ENCODE measurements at places on chromosomes 6 and 20.
A peak's percentile ranks its signal among the peaks of the same experiment; 100 is the strongest.

GRCh38 chr6:29955783-29956182, 13.5 kb downstream of the HLA-A start:
- DNase-seq = no peak

- DNase-seq = no peak
Observed at GRCh38 chr6:73521351-73521985, 636 bp upstream of the EEF1A1 start.

- DNase-seq = no peak
Observed at GRCh38 chr6:46734867-46735719, at the start of gene PLA2G7. Gene PLA2G7, minus strand, starts transcription at chr6:46735375. Its CDS starts 12,484 bp downstream, at chr6:46722891.

GRCh38 chr6:12297363-12298016, 7.3 kb downstream of the EDN1 start:
- no peak for DNase-seq

GRCh38 chr20:37786043-37786442, 92.2 kb downstream of the CTNNBL1 start:
- DNase-seq = no peak

DNA sequence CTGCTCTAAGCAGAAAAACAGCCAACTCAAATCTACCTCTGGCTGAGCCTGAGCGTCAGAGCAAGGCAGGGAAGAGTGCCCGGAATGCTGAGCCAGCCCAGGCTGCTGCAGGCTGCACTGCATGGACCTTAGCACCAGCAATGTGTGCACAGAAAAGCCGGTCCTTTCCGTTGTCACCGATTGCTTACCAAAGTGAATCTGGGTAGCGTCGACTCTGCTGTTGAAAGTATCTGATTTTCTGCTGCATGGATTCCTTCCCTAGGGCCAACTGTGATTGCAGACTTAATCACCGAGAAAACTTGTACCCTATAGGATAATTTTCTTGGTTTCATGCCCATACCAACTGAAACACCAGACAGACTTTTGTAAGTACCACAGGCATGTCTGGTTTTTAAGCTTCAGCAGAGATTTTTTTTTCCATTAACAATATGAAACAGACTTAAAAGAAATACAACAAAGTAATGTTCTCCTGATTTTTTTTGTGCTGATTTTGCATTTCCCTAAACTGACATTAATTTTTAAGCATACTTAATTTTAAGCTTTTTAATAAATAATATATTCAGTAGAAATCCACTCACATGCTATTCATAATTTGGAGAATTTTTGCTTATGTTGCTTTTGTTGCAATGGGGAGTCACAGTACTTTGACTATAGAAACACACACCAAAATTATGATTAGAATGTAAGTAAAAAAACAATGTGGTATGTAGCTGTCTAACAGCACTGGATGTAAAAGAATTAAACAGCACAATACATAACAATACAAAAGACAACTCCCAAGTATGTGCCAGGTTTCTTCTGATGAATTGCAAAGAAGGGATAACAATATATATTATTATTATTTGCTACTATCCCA, 218.0 kb downstream of the THBS2 start:
- no peak for DNase-seq

GRCh38 chr6:11179419-11180202, 52.9 kb downstream of the NEDD9 start:
- no peak for DNase-seq

DNA sequence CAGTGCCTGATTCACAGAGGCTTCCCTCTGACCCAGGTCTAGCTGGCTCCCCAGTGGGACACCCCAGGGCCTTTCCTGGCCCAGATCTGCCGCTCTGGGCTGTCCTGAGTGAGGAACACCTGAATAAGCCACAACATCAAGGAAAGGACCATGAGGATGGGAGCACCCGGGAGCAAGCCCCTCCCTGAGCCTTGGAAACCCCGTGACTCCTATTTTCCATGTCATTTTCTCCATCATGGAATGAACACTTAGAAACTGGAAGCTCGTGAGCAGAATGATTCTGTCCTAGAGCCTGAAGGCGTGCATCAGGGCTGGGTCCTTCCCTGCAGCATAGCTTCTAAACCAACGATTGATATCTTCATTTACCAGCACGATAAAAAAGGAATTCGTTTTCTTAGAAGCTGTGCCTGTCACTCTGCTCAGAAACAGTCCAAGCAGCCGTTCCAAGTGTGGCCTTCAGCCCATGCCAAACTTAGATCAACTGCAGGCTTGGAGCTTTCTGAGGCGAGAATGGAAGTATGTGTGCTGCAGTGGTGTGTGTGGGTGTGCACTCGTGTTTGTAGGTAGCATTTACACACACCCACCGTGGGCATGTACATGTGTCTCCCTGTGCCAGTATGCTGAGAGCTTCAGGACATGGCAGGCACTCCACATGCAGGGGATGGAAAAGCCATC, 83.2 kb upstream of the FOXC1 start:
- no peak for DNase-seq

- DNase-seq = no peak
Observed at GRCh38 chr6:163991321-163991720, 576.8 kb downstream of the QKI start.

DNA sequence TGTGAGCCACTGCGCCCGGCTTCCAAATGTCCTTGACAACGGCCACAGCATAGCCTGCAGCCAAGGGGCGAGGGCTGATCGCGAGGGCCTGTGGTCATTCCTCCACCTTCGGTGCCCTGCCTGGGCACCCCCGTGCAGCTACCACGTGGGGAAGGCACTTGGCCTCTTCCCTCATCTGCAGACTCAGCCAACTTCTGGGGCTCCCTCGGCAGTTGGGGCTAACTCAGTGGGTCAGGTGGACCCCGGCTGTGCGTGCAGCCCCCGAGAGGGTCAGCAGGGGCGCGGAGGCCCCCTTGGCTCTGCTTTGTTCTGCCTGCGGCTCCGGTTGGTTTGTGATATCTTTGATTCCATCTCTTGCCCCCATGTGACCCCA, 52.9 kb upstream of the BHLHE23 start:
- no peak for DNase-seq

DNA sequence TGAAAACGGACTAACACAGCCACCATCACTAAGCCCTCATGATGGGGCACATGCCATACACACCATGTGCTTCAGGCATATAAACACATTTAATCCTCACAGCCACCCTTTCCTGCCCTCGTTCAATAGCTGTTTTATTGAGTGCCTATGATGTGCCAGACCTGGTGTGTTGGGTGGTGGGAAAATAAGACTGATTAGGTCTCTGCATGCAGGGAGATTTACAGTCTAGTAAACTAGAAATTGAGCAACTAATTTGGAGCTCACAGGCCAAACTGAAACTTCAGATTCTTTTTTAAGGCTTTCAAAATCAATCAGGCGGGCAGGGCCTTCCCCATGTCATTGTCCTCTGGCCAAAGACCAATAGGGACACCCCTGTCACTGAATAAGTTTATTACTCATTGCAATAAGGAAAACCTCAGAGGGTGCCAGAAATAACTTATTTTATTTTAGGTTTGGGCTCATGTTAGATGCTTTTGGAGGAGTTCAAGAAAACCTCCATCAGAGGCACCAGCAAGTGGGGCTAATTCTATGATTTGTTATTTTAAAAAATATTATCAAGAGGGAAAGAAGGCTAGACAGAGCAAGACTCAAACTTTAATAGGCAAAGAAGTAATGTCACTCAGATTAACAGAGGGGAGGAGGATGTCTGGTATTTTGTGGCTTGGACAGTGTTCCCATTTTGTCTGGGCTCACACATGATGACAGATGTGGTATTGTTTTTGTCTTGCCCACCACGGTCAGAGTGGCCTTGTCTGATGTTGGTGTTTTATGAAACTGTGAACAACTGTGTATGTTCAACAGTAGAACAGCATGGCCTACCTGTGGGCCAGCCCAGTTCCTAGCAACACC, 12.0 kb downstream of the ZFP64 start:
- no peak for DNase-seq

DNA sequence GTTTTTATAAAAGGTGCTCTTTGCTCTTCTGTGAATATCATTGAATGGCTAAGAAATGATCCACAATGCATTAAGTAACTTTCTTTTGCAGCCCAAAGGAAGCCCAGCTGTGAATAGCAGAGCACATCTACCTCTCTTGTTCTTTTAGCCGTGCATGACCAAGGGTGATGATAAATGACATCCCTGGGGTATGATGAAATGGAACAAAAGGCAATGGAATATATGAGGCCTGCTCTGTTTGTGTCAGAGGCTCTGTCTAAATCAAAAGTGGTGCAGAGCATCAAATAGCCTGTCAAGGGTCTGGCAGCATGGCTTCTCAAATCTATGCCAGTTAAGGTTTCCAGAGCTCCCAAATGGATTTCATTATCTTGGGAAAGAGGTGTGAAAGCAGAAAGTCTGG, 362.6 kb upstream of the RNF217 start:
- DNase-seq = no peak

GRCh38 chr6:149244105-149244504, 73.4 kb upstream of the TAB2 start:
- no peak for DNase-seq

GRCh38 chr6:168948990-168949531, 304.6 kb downstream of the THBS2 start:
- DNase-seq = no peak

DNA sequence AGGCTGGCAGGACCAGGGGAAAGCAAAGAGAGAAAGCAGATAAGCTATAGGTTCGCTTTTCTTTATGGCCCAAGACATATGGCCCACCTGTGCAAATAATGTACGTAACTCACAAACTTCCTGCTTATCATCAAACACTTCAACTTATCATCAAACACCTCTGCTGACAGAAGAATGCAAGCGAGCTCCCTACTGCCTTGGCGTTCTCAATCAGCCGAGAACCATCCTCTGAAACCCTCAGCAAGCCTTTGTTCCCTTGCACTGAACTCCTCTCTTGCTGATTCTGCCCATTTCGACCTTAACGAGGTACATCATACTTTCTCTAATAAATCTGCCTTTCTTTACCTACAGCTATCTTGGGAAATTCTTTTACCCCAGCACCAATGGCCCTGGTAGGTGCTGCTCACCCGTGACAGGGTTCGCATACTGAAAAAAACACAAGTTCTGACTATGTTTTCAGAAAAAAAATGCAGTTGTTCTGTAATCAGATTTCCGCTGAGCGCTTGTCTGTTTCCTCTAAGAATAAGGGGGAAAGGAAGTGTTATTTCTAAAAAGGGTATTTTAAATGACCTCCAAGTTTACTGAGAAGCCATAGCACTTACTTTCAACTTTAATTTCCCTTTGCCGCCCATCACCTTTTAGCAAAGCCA, 28.3 kb downstream of the SERPINB6 start:
- peak; percentile 36 for DNase-seq

GRCh38 chr6:34248198-34248726, 544 bp downstream of the SMIM29 start:
- no peak for DNase-seq

GRCh38 chr6:7546020-7546369, 4.5 kb downstream of the DSP start:
- DNase-seq = no peak

GRCh38 chr20:42862446-42862845, 327.3 kb downstream of the PTPRT start:
- DNase-seq = no peak

GRCh38 chr20:24998631-24999445, 6.3 kb upstream of the APMAP start:
- no peak for DNase-seq

GRCh38 chr6:108627692-108628550, 67.2 kb downstream of the FOXO3 start:
- no peak for DNase-seq

DNA sequence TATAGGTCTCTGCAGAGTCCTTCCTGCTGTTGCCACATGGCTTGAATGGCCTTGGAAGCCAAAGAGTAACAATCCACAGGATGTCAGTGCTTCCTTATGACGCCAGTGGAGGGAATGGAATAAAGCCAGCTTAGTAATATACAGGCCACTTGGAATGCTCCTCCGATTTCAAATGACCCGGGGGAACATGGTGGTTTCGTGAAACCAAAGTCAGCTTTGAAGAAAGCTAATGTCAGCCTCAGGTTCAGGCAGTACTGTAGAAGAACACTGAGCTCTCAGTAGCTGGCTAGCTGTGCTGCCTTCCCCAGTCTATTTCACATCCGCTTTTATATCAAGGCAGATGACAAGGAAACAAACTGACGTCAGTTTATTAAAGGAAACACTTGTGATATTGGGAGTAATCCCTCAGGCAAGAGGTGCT, 189.1 kb downstream of the DTNBP1 start:
- no peak for DNase-seq

- no peak for DNase-seq
Observed at GRCh38 chr6:148620579-148621298, 126.1 kb upstream of the UST start.

DNA sequence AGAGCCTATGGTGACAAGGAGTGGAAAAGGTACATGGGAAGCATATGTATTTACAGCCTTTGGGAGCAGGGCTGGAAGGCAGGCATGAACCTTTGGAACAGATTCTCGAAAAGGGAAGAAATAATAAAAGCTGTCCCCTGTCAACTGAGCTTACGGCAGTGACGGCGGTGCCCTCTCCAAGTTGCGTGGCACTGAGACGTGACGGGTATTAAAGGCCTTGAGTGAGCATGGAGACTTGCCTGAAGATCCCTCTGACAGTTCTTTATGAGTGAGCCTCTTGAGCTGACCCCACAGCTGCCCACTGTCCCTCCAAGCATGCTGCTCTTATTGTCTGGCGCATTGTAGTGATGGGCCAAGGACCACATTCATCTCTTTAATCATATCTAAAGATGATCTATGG, 388.5 kb downstream of the ZFAND3 start:
- no peak for DNase-seq

GRCh38 chr6:134523903-134524650, 206.2 kb upstream of the SGK1 start:
- no peak for DNase-seq

DNA sequence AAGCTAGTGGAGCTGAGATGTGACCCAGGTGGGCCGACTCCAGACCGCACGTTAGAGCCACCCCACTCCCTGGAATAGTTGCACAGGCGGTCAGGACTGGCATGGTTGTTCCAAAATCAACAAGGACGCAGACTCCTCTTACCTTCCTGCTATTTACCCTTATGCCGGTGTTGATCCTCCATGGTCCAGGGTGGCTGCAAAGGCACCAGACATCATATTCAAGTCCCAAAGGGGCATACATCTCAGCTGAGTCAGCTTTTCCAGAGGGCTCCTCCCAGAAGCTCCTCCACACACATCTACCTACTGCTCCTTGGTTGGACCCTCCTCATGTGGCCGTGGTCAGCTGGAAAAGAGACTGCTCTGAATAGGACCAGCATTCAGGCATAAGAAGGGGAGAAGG, 112.2 kb downstream of the SYCP2 start:
- DNase-seq = no peak

GRCh38 chr6:34546551-34547321, 9.4 kb downstream of the SPDEF start:
- DNase-seq = no peak

DNA sequence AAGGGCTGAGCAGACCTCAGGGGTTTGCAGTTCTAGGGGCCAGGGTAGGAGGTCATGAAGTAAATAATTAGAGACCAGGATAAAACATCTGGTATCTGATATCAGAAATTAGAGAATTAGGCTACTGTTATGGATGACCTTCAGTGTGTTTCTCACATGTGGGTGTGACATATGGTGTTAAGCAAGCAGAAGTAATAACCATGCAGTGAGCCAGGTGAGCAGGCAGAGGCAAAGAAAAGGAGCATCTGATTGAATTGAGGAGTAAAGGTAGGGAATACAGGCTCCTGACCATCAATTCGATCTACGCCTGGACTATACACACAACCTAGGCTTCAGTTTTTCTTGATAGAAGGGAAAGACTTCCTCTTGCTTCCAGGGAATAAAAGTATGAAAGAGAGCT, 34.7 kb upstream of the MAP3K7 start:
- no peak for DNase-seq

Data from CD4-positive, alpha-beta T cell treated with Interleukin-6 at 100 ng/mL for 8 hours (primary cell).